A549 treated with ZK216348 at 1 μM for 4 hours (cell line): ENCODE measurements at places on chromosomes 13 and 19. TPM values are rescaled to one million over a fixed set of nuclear protein-coding genes. Genes with fewer than 3 reads are reported as not detected.

The GPR12 gene
- not detected in 5 replicates for total RNA-seq

The CYP4F2 gene
- total RNA-seq: 0.10 TPM in 1 of 5 replicates, not detected in the others

The USHBP1 gene
- total RNA-seq: not detected in 5 replicates

The OLFM2 gene
- 7.5 to 14.3 TPM (median 11.3 TPM) in 5 replicates for total RNA-seq

The PLIN4 gene
- total RNA-seq: 0.19 to 0.28 TPM (median 0.23 TPM) in 5 replicates

The KIR2DL4 gene
- not detected in 5 replicates for total RNA-seq

The LILRB2 gene
- total RNA-seq: 0.05 to 0.14 TPM (median 0.05 TPM) in 3 of 5 replicates, not detected in the others

The FBXO27 gene
- total RNA-seq: 2.7 to 7.5 TPM (median 4.6 TPM) in 5 replicates
